Smooth muscle cell of trachea (primary cell): ENCODE measurements at places on chromosomes 7 and 10. TPM values are rescaled to one million over a fixed set of nuclear protein-coding genes. Genes with fewer than 3 reads are reported as not detected.

Gene PPP1R17
- not detected in 2 replicates for total RNA-seq

Gene CYP3A4
- not detected in 2 replicates for total RNA-seq

Gene POLR2J2
- total RNA-seq: 2.5 and 4.5 TPM in 2 replicates

Gene CFTR
- not detected in 2 replicates for total RNA-seq

Gene MYH16
- total RNA-seq: not detected in 2 replicates

Gene RTKN2
- total RNA-seq: 0.33 and 1.3 TPM in 2 replicates

Gene ACSM6
- total RNA-seq: not detected in 2 replicates

Gene HSPB1
- 61.2 and 94.6 TPM in 2 replicates for total RNA-seq

Gene TRIM4
- 38.3 and 46.0 TPM in 2 replicates for total RNA-seq

Gene CHCHD2
- total RNA-seq: 203 and 460 TPM in 2 replicates

Gene NPC1L1
- 0.15 and 0.17 TPM in 2 replicates for total RNA-seq

Gene C10orf62
- total RNA-seq: 0.15 TPM in 1 of 2 replicates, not detected in the other

Gene COL26A1
- total RNA-seq: not detected in 2 replicates

Gene SHTN1
- 0.99 and 3.2 TPM in 2 replicates for total RNA-seq

Gene CDHR1
- total RNA-seq: not detected in 2 replicates

Gene ST8SIA6
- total RNA-seq: 0.17 TPM in 1 of 2 replicates, not detected in the other

Gene ITGB8
- 25.0 and 56.9 TPM in 2 replicates for total RNA-seq

Gene PNLIPRP2
- not detected in 2 replicates for total RNA-seq

Gene CALML5
- total RNA-seq: not detected in 2 replicates

Gene PLEKHS1
- under 0.01 TPM in 1 of 2 replicates, not detected in the other for total RNA-seq

Gene NACAD
- 5.0 and 5.1 TPM in 2 replicates for total RNA-seq

Gene PNLIPRP1
- not detected in 2 replicates for total RNA-seq

Gene TMEM196
- not detected in 2 replicates for total RNA-seq

Gene FAM25A
- not detected in 2 replicates for total RNA-seq

Gene PON3
- total RNA-seq: not detected in 2 replicates

Gene ZNF365
- total RNA-seq: 2.9 and 3.8 TPM in 2 replicates

Gene IKZF1
- total RNA-seq: not detected in 2 replicates

Gene NUTM2A
- 0.29 and 2.3 TPM in 2 replicates for total RNA-seq

Gene LIPM
- total RNA-seq: not detected in 2 replicates

Gene SPDYE3
- total RNA-seq: not detected in 2 replicates

Gene CTAGE8
- not detected in 2 replicates for total RNA-seq

Gene CALML3
- not detected in 2 replicates for total RNA-seq

Gene HECW1
- total RNA-seq: 4.9 and 11.9 TPM in 2 replicates

Gene OR2A5
- not detected in 2 replicates for total RNA-seq

Gene SAMD9L
- total RNA-seq: 17.3 and 21.0 TPM in 2 replicates

Gene LRRC18
- total RNA-seq: under 0.01 and 0.29 TPM in 2 replicates

Gene CRYGN
- 0.58 and 0.83 TPM in 2 replicates for total RNA-seq

Gene ADAM22
- total RNA-seq: 1.0 and 1.5 TPM in 2 replicates

Gene BRI3
- total RNA-seq: 47.4 and 74.3 TPM in 2 replicates

Gene NUTM2B
- total RNA-seq: 0.15 and 1.2 TPM in 2 replicates

Gene MBL2
- total RNA-seq: not detected in 2 replicates

Gene FKBP6
- not detected in 2 replicates for total RNA-seq

Gene PSD
- 0.73 and 20.2 TPM in 2 replicates for total RNA-seq

Gene GSAP
- 8.6 and 8.9 TPM in 2 replicates for total RNA-seq

Gene SPDYE6
- 0.15 and 0.17 TPM in 2 replicates for total RNA-seq

Gene MAPK8
- total RNA-seq: 44.2 and 54.0 TPM in 2 replicates

Gene IFIT5
- 27.0 and 27.5 TPM in 2 replicates for total RNA-seq

Gene LIMK1
- total RNA-seq: 37.7 and 77.6 TPM in 2 replicates
